ENCODE measurements at places on chromosomes 11 and 22. TPM values are rescaled to one million over a fixed set of nuclear protein-coding genes. Genes with fewer than 3 reads are reported as not detected.

DNA sequence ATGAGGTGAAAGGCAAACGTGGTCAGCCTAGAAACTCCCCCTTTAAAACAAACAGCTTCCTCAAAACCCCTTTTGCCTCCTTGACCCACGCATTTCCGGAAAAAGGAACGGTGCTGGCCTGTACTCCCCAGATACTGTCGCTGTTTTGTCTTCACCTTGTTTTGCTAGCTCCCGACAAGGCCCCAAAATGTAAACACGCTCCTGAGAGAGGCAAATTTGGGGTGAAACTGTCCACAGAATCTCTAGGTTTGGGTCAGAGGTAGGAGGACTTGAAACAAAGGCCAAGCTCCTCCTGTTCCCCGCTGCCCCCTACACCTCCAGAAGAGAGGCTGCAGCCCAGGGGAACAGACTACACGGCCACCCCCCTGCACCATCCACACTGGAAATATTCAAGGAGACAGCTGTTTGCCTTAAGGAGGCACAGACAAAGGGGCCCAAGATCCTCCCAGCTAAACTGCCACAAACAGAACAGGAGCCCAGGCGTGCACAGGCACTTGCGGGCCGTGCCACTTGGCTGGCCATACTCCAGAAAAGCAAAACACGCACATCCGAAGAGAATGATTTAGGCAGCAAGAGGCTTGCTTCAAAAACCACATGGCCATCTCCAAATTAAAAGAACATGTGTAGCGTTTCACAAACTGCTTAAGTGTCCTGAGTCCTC lies 160.5 kb upstream of the GRK3 start:
- no peak for DNase-seq

DNA sequence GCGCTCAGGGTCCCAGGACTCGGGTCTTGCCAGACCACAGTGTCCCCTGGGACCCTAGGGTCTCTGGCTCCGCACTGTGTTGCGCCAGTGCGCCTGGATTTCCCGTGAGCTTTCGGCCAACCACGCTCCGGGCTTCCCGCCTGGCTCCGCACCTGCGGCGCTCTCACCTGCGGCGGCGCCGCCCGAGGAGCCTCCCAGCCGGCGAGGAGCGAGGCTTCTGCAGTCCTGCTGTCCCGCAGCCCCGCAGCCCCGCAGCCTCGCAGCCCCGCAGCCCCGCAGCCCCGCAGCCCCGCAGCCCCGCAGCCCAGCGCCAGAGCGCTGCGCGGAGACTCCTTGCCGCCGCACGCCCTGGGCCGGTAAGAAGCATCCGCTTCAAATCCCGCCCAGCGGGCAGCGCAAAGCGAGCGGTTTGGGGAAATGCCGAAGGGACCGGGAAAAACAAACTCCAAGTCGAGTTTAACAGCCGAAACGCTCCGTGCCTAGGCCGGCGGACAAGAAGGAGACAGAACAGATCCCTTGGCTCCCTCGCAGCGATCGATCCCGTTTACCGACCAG lies 939 bp downstream of the ALX4 start:
- no peak for DNase-seq

GRCh38 chr22:42743501-42743991 lies 22.9 kb upstream of the A4GALT start:
- DNase-seq, result no peak

- DNase-seq, result no peak
Observed at GRCh38 chr11:120208001-120208441, 2.8 kb upstream of the OAF start.

KCNE3 gene
- not detected for polyA plus RNA-seq

GRCh38 chr11:79241205-79241851 lies 199.5 kb downstream of the TENM4 start:
- no peak for DNase-seq

DNA sequence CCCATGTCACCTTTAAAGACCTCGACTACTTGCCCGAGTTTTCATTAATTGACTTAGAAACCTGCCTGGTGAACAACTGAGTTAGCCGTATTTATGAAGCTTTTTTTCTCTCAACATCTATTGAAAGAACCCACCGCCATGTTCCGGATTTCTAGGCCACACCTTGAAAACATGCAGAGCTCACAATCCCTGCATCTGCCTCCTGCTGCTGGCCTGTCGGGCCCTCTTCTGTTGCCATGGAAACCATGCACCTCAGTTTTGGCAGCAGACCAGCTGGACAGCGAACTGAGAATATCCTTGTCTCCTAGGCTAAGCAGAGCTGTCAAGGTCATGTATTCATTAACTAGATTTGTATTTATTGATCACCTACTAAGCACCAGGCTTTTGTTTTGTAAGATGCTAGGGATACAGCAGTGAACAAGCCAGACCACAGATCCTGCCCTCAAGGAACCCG lies 4.3 kb upstream of the PATZ1 start:
- DNase-seq, result no peak

DNA sequence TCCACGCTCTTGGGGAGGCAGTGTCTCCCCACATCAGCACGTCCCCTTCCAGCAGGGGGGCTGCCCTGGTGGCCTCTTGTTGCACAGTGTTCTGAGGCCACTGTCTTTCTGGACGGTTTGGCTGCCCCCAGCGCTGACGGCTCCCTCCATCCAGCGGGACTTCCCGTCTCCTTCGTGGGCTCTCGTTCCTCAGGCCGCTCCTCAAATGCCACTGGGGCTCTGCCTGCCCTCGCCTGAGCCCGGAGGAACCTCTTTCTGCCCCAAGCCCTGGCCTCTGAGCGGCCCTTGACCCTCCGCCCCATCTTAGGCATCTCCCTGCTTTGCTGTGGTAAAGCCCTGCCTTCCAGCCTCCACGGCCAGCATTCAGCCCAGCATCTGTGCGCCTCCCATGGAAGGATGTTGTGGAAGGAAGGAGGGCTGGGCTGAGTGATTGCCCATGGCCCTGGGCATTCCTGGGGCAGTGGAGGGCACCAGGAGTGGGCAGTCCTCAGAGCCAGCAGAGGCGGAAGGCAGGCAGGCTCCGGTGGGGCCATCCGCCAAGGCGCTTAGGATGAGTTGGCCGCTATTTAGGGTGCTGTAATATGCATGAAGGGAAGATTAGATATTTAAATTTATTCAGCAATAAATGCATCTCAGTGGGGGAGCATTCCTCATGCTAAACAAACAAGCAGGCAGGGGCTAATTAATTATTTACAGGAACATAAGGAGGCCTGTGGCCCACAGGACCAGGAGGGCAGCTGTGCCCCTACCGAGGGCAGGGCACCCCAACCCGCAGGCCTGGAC lies 17.8 kb downstream of the OTUB1 start:
- DNase-seq, result no peak

DNA sequence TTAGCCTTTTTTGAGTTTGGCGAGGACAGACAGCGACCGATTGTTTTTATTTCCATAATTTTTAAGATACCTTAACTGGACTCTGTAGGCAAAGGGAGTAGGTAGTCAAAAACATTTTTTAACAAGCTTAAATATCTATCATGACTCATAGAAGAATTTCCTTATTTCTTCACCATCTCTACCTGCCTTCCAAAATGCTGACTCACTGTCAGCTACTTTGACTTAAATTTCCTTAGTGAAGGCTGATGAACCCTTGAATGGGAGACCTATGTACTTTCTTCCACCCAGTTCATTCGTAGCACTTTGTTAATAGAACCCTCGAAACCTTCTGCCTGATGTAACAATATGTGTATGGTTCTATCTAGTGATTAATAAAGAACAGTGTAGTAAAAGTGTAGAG lies 1.1 kb upstream of the MTMR2 start:
- no peak for DNase-seq

GRCh38 chr11:112161012-112161411 lies 2.9 kb downstream of the IL18 start:
- DNase-seq, result no peak

HORMAD2 gene
- polyA plus RNA-seq, result not detected

SDHAF2 gene
- 129 TPM for polyA plus RNA-seq

ABTB2 gene
- polyA plus RNA-seq, result 0.56 TPM

GRCh38 chr11:129751511-129751910 lies 64.1 kb upstream of the TMEM45B start:
- DNase-seq, result no peak

DNA sequence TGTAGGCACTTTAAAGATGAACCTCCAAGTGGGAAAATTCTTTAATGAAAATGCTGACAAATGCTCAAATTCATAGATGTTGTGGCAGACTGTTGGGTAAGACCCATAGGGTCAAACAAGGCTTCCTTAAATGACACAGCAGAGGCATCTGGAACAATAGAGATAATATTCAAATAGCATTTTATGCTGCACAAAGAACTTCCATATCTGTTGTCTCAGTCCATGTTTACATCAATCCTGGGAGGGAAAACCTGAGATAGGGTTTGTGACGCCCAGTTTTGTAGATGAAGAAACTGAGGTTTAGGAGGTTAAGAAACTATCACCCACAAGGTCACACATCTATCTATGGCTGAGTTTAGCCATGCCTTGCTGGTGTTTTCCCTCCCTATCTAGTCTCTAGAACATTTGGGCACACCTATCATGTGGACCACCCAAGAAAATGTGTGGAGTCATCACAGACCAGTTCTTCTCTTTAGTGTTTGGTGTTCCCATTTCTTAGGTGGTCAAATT lies 106.4 kb downstream of the EHF start:
- peak; percentile 61 for DNase-seq

GRCh38 chr22:35226958-35227647 lies 30.2 kb upstream of the HMGXB4 start:
- no peak for DNase-seq
